NCI-H345 (cell line): ENCODE measurements at places on chromosomes 6 and 20.
A peak's percentile ranks its signal among the peaks of the same experiment; 100 is the strongest.

- no peak for DNase-seq
These were observed 162.0 kb upstream of the ECI2 start for GRCh38 chr6:4297348-4297747.

DNA sequence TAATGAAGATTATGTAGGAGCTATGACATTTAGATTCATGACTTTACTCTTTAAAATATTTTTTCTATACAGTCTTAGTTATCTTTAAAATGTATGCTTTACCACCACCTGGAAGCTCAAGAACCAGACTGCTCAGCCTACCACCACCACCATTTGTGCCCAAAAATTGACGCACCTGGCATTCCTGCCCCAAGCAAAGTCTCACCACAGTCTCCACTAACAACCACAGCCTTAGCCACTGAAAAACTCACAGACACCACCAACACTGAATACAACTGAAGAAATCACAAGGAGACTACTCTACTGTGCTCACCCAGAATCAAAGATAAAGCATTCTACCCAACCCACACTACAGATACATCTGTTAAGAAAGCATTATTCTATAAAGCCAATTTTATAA lies 201.9 kb upstream of the PDE10A start:
- DNase-seq, result no peak

DNA sequence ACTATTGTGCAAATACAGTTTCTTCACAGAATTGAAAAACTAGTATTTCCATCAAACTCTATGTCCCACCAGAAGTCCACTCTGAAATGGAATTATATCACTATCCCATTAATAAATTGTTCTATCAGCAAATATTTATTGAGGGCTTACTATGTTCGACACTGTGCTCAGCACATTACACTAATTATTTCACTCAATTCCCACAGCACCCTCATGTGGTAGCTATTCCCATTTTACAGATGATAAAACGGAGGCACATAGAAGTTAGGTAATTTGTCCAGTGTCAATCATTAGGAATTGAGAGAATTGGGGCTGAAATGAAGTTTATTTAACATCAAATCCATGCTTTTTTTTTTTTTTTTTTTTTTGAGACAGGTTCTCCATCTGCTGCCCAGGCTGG lies 52.5 kb downstream of the MKKS start:
- DNase-seq, result no peak

DNA sequence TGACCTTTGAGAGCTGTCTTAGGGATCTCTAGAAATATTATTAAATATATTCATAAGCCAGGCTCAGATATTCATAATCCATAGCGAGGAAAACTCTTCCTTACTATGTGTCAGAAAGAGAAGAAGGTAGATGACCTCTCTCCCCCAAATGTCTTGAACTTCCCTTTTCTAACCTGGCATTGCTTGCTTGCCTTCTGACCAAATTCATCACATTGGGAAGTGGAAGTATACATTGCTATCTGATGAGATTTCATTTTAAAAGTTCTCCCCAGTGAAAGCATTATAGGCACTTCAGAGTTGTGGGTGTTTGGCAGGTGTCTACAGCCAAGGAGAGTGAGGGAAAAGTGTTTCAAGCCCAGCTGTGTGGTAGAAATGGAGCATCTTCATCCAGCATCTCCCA lies 197.3 kb downstream of the ZFAND3 start:
- DNase-seq, result no peak

DNA sequence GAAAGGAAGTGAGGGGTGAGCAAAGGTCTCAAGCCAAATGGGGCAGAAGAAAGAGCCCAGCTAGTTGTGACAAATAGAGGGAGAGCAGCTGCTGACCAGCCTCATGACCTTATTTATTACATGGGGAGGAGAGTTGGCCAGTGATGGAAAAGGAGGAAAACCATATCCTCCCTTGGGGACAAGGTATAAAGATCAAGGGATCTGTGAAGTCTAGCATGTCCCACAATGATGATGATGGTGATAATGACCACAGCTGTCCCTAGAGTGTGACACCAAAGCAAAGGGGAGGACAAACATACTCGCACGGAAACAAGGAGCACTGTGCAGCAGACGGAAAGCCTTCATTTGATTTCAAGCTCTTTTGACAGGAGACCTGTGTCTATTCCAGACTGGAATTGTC lies 190.4 kb upstream of the MCHR2 start:
- DNase-seq, result no peak

DNA sequence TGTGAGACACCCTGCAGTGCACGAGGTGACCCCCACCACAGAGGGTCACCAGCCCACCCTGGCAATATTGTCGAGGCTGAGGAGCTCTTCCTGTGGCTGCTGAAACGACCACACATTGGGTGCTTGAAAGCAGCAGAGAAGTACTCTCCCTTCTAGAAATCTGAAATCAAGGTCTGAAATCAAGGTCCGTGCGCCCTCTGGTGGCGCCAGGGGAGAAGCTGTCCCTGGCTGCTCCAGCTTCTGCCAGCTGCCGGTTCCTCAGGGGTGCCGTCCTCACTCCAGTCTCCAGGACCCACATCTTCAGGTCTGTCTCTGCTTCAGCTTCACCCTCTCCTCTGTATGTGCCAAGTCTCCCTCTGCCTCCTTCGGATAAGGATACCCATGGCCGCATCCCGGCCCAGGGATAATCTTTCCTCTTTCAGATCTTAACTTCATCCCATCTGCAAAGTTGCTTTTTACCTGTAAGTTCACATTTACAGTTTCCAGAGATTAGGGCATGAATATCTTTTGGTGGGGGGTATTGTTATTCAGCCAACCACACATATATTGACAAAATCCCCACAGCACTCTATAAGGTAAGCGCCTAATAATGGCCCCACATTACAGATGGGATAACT lies 108.3 kb upstream of the PHACTR3 start:
- peak; percentile 48 for DNase-seq

DNA sequence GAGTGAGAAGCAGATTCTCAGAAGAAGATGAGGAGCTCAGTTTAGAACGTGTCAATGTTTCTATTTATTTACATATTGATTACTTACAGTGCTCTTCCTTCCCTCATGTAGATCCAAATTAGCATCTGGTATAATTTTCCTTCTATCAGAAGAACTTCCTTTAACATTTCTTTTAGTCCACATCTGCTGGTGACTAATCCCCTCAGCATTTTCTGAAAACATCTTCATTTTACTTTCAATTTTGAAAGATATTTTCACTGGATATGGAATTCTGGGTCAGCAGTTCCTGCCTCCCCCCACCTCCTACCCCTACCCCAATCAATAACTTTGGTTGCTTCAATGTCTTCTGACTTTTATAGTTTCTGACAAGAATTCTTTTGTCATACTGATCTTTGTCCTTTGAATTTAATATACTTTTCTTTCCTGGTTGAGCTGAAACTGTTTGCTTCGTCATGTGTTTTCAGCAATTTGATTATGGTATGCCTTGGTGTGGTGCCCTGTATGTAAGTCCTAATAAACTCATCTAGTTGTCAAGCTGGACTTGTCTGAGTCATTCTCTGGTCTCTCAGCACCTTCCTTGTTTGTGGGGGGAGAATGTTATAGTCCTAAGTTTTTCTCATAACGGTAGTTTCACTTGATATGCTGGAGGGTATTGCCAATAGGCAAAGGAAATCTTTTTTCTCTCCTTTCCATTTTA lies 57.0 kb downstream of the SMPDL3A start:
- DNase-seq, result no peak

GRCh38 chr6:165726965-165727381 lies 63.9 kb upstream of the PDE10A start:
- DNase-seq, result no peak

GRCh38 chr6:77876300-77876699 lies 223.5 kb downstream of the MEI4 start:
- no peak for DNase-seq

DNA sequence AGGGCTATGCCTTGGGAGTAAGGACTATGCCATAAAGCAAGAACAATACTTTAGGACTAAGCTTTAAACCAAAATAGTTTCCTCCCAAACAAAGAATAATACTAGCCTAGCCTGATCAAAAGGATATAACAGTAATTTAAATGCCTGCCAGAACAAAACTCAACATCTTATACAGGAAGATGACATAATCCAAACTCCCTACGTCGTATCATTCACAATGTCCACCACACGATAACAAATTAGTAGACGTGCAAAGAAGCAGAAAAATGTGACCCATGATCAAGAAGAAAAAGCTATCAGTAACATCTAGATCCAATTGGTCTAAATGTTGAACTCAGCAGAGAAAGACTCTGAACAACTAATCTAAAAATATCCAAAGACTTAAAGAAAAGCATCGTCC lies 65.8 kb downstream of the RSPH3 start:
- DNase-seq, result no peak

- DNase-seq, result no peak
These were observed 437.1 kb downstream of the UTRN start for GRCh38 chr6:144722154-144722737.

GRCh38 chr6:135258970-135259369 lies 77.9 kb downstream of the MYB start:
- DNase-seq, result no peak

DNA sequence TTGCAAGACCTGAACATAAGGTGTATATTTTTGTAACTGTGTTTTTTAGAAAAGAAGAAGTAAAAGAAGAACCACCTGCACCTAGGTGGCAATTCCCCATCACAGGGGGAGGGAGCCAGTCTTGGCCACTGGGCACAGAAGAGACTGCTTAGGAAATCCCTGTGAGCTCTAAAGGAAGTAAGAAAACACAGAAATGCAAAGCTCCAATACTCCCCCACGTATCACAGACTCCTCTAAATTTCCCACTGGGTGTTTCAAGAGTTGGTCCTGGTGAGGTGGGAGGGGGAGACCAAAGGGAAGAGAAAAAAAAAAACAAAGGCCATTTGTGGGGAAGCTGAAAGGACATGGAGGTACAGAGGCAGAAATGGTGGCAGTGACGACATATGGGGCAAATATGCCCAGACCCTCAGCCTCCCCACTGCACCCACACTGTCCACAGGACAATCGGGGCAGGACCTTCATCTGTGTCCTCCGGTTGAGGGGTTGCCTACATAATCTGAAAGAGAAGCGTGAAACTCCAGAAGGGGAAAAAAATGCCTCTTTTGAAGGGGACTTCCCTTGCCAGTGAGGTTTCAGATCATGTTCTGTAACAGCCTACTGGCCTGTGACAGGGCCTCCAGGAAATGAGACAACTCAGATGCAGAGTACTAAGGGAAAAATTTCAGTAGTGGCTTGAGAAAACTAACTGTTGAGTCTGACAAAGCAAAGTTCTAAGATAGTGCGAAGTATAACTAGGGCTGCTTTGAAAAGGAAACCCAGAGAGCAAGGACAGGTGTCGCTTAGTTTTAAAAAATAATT lies 226.2 kb upstream of the MARCKS start:
- no peak for DNase-seq

- no peak for DNase-seq
These were observed 125.9 kb downstream of the HTR1B start for GRCh38 chr6:77337392-77337791.

DNA sequence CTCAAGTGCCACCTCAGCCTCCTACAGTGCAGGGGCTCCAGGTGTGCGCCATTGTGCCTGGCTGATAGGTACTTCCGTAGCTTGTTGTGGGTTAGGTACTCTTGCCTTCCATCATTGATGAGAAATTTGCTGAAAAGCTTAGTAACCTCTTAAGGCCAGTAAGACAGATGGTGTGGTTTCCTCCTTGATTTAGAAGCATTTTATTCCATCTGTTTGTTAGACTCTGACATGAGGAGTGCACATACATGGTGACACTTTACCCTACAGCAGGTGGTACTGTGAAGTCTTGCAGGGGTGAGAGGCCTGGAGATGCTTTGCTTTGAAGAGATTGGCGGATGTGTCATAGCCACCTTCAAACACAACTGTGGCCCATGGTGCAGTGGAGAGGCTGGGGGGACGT lies 14.8 kb upstream of the MTG2 start:
- DNase-seq, result no peak

DNA sequence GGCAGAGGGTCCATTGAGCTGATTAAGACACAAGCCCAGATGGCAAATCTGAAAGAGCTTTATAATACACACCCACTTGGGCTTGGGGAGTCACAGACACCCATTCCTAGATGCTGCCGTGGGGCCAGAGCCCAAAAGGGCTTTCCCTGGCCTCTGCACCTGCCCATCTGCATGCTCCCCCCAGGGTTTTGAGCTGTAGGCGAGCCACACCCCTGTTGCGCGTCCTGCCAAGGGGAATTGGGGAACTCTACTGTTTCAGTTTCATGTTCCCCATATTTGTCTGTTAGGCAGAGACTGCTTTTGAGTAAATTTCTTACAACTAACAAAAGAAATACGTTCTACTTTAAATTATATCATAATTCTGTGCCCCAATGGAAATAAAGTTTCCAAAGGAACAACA lies 52.9 kb upstream of the FNDC1 start:
- DNase-seq, result no peak

GRCh38 chr20:49768204-49769047 lies 44.2 kb upstream of the SLC9A8 start:
- DNase-seq, result peak; percentile 61
